ENCODE measurements at places on chromosomes 12 and 14.

DNA sequence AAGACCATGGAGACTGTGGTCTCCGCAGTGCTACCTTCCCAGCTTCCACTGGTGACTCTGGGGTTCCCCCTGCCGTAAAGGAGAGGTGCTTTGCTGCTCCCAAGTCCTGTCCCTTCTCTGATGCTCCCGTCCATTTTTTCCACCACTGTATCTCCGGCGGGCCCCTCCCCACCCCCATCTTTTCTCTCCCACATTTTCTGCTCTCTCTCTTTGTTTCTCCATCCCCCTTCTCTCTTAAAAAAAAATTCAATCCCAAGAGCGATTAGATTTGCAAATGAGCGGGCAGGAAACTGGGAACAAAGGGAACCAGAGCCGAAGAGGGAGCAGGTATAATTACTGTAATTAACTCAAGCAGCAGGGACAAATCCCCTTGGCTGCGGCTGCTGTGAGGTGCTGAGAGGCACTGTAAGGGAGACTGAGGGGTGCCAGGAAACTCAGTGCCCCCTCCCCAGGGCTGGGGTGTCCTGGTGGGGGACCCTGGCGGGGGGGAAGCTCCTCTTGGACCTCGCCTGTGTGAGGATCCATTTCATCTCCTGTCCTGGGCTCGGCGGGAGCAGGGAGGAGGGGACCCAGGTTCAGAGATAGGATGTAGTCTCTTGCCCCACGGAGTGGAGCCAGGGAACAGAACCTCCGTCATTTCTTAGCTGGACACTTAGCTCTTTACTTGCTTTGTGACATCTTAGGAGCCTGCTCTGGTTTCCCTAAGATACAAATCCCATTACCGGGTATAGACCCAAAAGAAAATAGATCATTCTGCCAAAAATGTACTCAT lies 140.4 kb upstream of the NRXN3 start:
- DNase-seq: no peak

DNA sequence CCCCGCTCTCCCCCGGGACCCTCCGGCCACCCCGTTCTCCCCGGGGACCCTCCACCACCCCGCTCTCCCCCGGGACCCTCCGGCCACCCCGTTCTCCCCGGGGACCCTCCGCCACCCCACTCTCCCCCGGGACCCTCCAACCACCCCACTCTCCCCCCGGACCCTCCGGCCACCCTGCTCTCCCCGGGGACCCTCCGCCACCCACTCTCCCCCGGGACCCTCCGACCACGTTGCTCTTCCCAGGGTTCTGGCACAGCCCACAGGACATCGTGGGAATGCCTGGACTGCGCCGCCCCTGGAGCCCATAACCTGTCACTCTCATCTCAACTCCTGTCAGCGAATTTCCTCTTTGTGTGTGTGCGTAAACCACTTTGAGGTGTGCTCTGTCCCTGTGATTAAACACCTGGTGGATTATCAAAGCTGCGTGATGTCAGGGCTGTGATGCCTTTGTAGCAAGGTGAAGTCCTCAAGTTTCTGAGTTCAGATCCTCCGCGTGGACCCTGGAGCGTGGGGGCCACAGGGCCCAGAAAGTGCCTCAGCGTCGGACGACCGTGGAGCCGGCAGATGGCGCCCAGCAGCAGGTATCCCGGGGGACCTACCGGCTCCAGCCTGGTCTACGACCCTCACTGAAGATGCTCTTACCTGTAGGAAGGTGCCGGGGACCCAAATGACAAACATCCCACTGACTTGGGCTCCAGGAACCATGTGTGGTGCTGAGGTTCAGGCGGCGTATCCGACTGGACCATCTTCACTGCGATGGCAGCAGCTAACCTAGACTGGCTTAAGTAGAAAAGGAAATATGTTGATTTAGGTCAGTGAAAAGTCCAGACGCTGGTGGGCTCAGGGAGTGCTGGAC lies 63.2 kb upstream of the GALNT9 start:
- DNase-seq: no peak

DNA sequence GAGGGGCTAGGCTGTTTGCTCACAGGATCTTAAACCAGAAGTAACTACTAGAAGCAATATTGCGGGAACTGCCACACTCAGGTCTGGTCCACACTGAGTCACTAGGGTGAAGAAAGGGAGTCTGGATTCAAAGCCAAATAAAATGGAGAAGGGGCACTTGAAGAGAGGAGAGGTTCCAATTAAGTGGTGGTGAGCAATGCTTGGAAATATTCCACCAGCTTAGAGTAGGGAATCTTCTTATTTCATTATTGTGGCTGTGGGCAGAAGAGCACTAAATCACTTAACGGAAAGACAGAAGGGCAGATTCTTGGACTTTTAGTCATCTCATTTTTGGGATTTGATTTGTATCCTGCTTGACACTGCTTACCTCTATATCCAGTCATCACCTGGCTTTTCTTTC lies 48.6 kb upstream of the PPP1R12A start:
- DNase-seq: no peak

DNA sequence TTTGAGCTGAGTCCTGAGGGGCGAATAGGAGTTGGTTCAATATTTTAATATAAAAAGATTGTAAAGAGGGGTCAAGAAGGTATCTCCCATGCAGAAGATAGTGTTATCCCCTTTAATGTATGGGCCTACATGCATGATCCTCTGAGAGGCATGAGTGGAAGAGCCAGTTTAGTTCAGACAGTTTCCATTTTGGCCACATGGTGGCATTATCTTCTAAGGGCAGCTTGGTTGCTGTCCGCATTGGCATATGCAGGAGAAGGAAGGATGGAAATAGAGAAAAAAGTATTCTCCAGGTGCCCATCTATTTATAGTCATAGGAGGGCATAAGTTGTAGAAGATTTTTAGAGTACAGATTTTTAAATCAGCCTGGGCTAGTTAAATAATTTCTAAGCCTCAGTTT lies 5.4 kb downstream of the SAMD4A start:
- no peak for DNase-seq

DNA sequence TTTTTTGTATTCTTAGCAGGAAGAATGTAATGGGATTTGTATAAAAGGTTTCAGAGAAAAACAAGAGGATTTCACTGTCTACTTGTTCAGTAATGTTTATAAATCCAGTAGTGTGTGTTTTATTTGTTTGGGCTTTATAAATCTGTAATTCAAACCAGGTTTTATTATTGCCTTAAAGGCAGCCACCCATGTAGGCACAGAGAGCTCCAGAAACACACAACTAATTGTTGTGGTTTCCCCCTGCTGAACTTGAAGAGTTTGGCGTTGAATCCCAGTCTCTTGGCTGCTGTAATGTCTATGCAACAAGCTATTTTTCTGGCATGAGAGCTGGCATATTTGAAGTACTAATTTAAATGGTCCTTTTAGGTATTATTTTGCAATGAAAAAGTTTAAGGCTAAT lies 63.4 kb upstream of the SLCO1C1 start:
- DNase-seq: no peak

GRCh38 chr12:56348776-56349175 lies 10.1 kb downstream of the IL23A start:
- no peak for DNase-seq

DNA sequence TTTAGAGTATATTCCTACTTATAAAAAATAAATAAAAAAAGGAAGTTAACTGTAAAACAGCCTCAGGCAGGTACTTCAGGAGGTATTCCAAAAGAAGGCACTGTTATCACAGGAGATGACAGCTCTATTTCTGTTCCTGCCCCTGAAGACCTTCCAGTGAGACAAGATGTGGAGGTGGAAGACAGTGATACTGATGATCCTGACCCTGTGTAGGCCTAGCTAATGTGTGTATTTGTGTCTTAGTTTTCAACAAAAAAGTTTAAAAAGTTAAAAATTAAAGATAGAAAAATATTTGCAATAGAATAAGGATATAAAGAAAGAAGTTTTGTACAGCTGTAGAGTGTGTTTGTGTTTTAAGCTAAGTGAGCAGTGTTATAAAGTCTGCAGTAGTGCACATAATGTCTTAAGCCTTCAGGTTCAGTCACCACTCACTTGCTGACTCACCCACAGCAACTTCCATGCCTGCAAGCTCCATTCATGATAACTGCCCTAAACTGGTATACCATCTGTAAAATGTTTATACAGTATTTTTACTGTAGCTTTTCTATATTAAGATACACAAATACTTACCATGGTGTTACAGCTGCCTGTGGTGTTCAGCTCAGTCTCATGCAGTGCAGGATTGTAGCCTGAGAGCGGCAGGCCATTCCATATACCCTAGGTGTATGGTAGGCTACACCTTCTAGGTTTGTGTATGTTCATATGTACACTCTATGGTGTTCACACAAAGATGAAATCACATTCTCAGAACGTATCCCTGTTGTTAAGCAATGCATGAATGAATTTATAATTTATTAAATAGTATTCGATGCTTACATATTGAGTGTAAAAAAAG lies 121.1 kb downstream of the ANO6 start:
- DNase-seq: no peak

GRCh38 chr14:55730592-55731310 lies 150.7 kb downstream of the KTN1 start:
- DNase-seq: no peak

- no peak for DNase-seq
These were observed 1.0 kb downstream of the ZDHHC22 start for GRCh38 chr14:77140359-77141213.

DNA sequence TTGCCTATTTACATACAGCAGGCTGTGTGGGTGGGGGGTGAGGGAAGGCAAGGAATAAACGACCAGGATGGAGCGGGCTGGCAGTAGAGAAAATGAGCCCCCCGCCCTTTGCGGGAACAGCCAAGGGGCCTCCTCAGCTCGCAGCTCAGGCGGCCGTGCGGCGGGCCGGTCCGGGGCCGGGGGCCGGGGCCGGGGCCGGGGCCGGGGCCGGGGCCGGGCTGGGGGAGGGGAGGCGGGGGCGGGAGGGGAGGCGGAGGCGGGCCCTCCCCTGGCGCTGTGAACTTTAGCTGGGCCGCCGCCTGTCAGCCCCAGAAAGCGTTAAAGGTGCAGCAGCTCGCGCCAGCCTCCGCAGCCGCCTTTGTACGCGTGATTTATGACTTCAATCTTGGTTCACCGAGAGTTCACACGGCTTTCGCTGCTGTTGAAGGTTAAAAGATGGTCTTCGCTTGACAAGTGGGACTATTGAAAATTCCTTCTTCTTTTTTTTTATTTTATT lies 28.8 kb downstream of the HOXC4 start:
- DNase-seq: peak; percentile 21

- no peak for DNase-seq
These were observed 508.5 kb downstream of the FUT8 start for GRCh38 chr14:65920996-65921395.

- DNase-seq: no peak
These were observed 283.7 kb upstream of the RTL1 start for GRCh38 chr14:101186992-101187815.

GRCh38 chr12:43842259-43842658 lies 6.4 kb downstream of the TMEM117 start:
- DNase-seq: no peak

DNA sequence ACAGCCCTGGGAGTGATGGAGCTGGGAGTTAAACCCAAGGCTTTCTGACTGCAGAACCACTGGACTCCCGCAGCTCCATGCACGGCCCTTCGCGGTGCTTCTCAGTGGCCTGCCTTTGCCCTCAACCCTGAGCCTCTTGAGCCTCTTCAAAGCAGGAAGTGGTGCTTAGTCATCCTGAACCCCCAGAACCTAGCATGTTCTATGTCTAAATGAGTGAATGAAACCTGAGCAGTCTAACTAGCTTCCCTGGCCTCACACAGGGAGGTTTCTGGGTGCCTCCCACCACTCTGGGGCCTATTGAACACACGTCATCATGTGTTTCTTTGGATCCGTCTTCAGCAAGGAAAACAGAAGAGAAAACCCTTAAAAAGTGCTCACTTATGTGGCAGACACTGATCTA lies 117.9 kb upstream of the SFSWAP start:
- DNase-seq: no peak

- DNase-seq: no peak
These were observed 845 bp upstream of the COCH start for GRCh38 chr14:30873308-30874119.

- DNase-seq: no peak
These were observed 706.0 kb downstream of the MED13L start for GRCh38 chr12:115571446-115571845.

- DNase-seq: no peak
These were observed 458 bp upstream of the DCTN2 start for GRCh38 chr12:57547288-57548012.

- no peak for DNase-seq
These were observed 81.2 kb downstream of the SPPL3 start for GRCh38 chr12:120822832-120823503.

DNA sequence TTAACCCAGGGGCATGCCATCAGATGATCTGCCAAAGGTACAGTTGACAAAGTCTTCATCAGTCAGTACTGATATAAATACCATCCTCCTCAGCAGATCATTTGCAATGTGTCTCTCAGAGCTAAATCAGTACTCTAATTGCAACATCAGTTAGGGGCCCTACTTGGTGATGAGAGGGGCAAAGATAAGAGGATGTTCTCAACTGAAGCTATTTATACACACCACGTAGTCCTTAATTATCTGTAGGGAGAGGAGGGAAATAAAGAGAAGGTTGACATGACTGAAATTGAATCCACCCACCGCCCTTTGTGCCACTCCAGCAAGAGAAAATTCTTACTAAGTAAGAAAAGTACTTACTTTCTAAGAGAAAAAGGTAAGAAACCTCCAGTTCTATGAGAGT lies 157.8 kb upstream of the NUDT4 start:
- no peak for DNase-seq

- no peak for DNase-seq
These were observed 377.1 kb upstream of the RGS6 start for GRCh38 chr14:71554959-71555612.

DNA sequence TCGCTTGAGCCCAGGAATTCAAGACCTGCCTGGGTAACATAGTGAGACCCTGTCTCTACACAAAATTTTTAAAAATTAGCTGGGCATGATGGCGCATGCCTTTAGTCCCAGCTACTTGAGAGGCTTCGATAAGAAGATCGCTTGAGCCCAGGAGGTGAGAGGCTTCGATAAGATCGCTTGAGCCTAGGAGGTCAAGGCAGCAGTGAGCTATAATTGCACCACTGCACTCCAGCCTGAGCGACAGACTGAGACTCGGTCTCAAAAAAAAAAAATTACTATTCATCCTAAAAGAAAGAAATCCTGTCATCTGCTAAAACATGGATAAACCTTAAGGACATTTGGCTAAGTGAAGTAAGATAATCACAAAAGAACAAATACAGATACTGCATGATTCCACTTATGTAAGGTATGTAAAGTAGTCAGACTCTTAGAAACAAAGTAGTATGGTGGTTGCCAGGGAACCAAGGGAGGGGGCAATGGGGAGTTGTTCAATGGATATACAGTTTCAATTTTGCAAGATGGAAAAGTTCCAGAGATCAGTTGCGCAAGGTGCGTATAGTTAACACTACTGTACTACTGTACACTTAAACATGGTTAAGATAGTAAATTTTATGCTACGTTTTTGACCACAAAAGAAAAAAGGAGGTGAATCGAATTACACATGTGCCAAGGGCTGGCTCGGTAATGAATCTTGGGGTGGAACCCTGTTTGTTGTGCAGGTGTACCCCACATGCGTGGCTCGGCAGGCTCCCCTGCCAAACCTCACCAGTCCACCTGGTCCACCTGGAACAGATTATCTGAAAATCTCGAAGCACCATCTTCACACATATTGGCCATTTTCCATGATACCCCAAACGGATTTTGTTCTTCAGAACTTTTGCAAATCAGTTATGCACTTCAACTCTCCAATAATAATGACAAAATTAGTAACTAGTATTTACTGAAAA lies 18.3 kb upstream of the ATP2A2 start:
- DNase-seq: no peak

GRCh38 chr14:105059925-105060565 lies 5.2 kb downstream of the GPR132 start:
- DNase-seq: no peak

- DNase-seq: no peak
These were observed 16.0 kb downstream of the MRPL42 start for GRCh38 chr12:93483151-93483807.

GRCh38 chr12:59472273-59472672 lies 123.6 kb upstream of the SLC16A7 start:
- DNase-seq: no peak

- DNase-seq: peak; percentile 19
These were observed 27.3 kb upstream of the OSBPL8 start for GRCh38 chr12:76586764-76587395.

Measured in activated T-cell treated with anti-CD3 and anti-CD28 coated beads for 4 hours (primary cell).